ENCODE measurements at places on chromosomes 1 and 21.

DNA sequence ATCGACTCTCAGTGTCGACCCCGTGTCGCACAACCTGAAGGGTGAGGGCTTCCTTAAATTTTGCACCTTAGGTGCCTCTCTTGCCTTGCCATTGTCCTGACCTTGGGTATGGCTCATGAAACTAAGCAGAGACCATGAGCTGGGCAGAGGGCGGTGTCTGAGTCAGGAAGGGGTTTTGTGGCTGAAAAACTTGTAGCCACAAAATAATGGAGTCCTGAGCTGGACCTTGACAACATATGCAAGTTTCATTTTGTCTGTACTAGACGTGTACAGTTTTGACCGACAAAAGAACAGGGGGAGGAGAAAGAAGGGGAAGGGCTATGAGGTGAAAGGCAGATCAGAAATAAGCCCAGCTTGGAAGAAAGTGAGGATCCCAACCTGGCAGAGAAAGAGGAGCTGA lies 8.3 kb upstream of the RUNX1 start:
- no peak for DNase-seq

DNA sequence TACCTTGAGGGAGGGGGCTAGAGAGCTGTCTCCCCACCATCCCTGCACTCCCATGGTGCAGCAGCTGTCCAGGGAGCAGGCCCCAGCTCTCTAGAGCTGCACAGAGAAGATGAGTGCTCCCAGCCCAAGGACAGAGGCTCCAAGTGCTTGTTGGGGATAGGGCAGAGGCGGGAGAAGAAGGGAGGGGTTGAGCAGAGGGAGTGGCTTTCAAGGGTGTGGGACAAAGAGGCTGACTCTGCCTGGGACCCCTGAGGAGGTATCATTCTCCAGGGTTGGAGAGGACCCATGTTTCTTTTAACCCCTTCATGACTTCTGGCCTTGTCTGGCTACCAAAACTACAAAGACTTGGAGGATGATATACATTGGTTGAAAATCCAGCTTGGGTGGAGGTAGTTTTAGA lies 14.6 kb downstream of the FOXD2 start:
- DNase-seq: no peak

DNA sequence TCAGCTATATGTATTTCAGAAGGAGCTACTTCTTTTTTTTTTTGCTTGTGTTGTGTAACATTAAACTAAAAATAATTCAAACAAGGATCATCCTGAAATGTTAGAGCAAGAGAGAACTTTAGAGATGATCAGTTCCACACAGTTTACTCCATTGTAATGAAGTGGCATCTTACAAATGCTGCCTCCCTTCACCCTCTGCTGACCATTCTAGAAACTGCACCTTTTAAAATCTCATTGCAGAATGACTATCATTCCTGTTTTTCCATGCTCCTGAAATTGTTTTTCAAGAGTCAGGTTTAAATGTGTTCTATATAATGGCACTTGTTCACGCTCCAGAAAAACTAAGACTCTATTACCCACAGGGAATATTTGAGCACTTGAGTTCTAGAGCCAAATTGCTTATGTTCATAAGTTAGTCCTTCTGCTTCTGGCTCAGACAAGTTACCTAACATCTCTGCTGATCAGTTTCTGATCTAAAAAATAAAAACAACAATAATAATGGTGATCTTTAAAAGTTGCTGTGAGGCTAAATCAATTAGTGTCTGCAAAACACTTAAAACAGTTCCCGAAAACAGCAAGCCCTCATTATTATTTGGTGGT lies 21.5 kb upstream of the SLC44A5 start:
- DNase-seq: no peak

DNA sequence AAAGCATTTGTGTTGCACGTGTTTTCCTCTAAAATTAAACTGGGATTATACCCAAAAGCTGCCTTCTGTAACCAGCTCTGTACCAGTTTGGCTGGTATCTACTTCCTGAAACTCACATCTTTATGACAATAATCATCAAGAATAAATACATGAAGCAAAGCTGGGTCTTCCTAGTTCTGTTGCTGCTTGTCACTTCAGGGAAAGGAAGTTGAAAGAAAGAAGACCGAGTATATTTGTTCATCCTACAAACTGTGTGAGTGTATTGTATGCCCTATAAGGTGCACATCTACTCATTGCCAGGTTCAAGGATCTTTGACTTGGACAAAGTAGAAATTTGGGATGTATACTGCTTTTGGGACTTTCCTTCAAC lies 29.1 kb upstream of the IFNGR2 start:
- DNase-seq: no peak

DNA sequence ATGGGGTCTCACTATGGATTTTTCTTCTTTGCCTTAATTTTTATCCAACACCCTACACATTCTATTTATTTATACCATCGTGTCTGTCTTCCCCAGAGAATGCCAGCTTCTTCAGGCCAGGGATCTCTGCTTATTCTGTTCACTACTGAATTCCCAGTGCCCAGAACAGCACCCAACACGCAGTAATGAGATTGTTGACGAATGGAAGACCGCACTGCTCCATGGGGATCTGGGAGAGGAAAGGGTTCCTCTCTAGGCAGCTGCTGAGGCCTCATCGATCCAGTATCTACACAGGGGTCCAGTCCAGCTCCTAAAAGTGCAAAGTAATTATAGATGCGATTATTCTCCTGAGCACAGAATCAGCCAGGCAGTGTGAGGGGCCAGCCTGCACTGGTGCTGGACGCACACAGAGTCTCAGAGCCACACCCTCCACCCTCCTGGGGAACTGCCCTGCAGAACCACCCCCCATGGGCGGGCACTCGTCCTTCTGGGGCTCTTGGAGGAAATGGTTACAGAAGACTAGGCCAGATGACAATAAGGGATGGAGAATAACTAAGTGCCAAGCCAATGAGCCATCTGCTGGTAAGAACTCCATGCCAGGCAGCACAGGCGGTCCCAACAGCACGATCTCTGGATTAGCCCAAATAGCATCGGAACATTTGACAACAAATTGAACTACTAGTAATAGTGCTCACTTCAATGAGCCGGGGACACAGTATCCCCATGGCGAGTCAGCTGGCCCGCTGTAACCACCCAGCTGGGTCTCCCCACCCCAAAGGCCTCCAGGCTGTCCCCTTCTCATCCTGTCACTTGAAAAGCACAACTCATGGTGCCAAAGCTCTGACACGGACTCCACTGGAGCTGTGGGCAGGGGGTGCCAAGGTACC lies 1.7 kb upstream of the PDE9A start:
- no peak for DNase-seq

GRCh38 chr1:231808116-231808515 lies 181.5 kb downstream of the DISC1 start:
- DNase-seq: no peak

DNA sequence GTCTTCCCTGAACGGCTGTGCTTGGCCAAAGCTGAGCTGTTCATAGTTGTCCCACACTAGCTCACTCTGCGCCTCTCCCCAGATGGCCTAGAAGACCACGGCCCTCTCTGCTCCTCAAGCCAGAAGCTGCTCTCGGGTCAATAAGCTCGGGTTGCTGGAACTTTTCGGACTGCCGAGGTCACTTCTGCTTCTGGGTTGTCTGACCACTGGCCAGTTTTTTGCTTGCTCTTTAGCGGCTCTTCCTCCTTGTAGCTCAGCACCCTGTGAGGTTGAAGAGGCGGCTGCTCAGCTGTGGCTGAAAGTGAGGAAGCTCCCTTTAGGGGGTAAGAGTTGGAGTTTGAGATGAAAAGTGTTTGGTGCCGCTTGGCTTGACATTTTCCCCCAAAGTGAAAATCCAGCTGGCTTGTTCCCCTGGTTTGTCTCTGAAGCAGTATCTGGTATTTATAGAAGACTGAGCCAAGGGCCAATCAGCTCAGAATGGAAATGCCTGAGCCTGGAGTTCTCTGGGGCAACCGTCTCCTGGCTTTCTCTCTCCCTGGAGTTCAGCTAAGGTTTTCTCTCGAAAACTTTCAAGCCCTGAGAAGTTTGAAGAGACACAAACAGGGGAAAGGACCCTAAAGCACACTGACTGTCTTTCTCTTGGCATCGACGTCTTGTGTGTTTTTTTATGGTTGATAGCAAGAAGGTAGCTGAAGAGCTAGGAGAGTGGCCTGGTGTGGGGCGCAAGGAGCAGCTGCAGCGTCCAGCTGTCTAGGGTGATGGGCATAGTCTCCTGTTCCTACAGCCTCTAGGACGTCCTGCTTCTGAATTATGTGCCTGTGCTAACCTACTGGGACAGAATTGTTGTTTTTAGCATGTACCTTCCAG lies 72.0 kb downstream of the SYT6 start:
- DNase-seq: no peak

DNA sequence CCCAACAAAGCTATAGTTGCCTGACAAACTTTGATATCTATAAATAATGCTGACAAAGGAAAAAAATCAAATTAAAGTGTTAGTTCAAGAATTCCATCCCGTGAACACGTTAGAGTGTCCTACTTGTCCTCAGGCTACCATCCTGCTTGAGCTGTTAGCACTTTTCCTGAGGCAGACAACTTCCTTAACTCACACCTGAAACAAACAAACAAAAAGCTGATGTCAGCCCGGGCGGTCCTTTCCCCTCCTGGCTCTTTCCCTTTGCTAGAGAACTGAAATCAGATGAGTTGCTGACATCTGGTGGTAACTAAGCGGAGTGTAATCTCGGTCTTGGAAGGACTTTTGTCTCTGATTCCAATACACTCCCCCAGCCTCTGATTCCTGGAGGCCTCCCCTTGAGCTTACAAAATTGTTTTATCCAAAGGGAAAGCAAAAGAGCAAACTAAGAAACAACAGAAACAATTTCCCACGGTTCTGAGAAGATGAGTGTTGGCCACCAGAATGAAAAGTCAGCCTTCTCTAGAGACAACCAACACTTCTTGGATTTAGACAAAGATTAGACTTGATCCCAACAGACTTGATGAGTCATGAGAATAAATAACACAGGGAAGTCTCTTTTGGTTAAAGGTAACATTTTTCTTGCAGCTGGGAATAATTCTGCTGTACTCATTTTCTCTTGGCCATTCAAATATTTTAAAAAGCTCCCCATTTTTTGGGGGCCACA lies 135.4 kb downstream of the PROX1 start:
- no peak for DNase-seq

- no peak for DNase-seq
Observed at GRCh38 chr21:15617964-15618363, 111.8 kb upstream of the USP25 start.

GRCh38 chr1:227896710-227897655 lies 50.7 kb downstream of the WNT9A start:
- DNase-seq: peak; percentile 40

DNA sequence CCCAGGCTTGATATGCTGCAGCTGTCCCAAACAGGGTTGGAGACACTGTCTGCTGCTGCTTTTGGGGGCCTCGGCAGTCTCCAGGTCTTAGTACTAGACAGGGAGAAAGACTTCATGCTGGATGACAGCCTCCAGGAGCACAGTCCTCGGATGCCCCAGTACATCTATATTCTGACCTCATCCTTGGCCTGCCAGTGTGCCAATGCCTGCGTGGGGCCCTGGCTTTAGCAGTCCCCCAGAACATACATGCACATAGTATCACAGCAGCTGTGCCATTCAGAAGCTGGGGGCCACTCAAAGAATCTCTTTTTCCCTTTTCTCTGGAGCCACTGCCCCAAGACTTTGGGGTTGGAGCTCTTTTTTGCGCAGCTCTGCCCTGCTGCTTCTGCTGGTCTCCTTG lies 4.4 kb upstream of the ZSCAN20 start:
- DNase-seq: no peak

GRCh38 chr21:26686278-26686677 lies 113.2 kb upstream of the CYYR1 start:
- DNase-seq: no peak

DNA sequence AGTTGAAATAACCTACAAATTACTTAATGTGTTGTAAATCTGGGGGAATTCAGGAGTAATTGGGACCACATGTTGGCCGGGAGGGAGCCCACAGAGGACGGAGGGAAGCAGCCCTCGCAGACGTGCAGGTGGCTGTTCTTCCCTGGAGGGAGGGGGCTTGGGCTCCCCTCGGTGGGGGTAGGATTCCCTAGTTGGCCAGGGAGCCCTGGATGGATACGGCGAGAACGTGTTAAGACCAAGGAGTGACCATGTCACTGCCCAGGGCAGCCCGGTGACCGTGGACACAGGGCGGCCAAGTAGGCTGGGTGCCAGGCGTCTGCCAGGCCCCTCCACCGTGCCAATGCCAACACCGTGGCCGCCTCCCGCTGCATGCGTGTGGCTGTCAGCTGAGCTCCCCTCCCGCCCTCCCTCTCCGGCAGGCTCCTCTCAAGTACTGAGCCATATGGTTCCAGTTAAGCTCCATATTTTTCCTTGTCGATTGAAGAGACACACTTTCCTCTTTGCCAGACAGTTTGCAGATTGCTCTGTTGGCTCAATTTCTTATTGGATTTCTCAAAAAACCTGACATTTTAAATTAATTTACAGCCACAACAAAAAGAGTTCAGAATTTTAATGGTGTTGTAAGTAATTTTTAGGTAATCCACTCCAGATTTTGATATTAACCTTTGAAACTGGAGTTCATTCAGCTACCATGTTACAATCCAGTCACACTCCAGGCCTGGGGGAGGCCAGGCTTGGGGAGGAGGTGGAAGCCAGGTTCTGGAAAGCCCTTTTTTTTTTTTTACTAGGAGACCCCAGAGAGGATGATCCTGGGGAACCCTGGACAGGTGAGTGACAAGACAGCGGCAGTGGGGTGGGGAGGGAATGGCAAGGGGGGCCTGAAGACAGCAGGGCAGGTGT lies 71.2 kb downstream of the CASZ1 start:
- DNase-seq: no peak

- no peak for DNase-seq
Observed at GRCh38 chr1:180609643-180610555, 21.9 kb upstream of the XPR1 start.

GRCh38 chr1:36339615-36340014 lies 16.2 kb upstream of the EVA1B start:
- no peak for DNase-seq

DNA sequence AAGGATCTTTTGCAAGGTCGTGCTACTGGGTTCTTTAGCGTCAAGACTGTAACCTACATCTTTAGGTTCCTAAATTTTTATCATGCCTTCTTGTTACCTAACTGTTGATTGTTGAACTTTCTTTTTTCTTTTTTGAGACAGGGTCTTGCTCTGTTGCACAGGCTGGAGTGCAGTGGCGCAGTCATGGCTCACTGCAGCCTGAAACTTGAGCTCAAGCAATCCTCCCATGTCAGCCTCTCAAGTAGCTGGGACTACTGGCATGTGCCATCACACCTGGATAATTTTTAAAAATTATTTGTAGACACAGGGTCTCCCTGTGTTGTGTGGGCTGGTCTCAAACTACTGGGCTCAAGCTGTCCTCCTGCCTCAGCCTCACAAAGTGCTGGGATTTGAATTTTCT lies 52.9 kb downstream of the NFIA start:
- DNase-seq: no peak

GRCh38 chr1:202569393-202570322 lies 140.6 kb downstream of the SYT2 start:
- DNase-seq: no peak

GRCh38 chr21:46284077-46284644 lies 1.2 kb downstream of the MCM3AP start:
- no peak for DNase-seq

- no peak for DNase-seq
Observed at GRCh38 chr1:209456878-209457277, 126.6 kb upstream of the CAMK1G start.
